ENCODE measurements at places on chromosomes 6 and 20. TPM values are rescaled to one million over a fixed set of nuclear protein-coding genes. Genes with fewer than 3 reads are reported as not detected.

GRCh38 chr20:33351696-33352095 is 49.6 kb downstream of the CDK5RAP1 start:
- H3K4me3 ChIP-seq = no peak overlapping the region
- no peak overlapping the region for H3K27ac ChIP-seq
- no peaks in the 10 kb centered on the region for H3K27me3 ChIP-seq
- DNase-seq = no peak
- peaks cover 8% of the 10 kb centered on the region for H3K36me3 ChIP-seq

DNA sequence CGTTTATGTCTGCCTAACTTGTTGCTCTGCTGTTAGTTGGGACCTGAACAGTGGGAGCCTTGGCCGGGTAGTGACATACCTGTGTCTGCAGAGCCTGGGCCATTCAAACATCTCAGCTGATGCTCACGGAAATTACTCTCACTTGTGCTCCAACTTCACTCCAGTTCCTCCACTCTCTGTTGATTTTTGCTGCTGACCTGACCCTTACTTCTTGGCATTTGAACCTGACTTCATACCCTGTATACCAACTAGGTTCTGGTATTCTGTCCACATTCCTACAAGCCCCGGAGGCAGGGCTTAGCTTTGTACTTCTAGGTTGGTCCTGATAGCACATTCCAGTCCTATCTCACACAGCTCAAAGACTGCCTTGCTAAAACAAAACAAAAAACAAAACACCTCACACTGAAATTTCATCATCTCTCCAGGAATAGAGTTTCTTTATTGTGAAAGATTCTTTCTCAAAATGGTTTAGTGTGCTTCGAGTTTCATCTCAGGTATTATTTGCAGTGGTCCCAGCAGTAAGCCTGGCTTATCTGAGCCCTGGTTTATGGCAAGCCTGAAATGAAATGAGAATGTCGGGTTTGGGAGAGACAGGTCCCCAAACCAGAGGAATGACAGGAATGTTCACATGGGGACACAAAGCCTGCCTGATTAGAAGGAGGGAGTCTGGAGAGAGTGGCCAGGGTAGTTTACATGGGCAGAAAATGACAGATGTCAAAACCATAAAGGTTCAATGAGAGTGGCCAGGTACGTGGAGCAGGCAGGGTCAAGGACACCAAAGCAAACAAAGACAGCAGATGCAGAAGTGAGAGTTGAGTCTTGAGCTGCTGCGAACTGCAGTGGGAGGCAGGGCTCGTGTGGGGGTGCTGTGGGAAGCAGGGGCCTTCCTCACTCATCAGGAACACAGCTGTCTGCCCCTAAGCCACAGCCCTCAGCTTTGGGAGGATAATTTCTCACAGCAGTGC is 174.2 kb upstream of the HDAC2 start:
- no peaks in the 10 kb centered on the region for H3K27me3 ChIP-seq
- H3K36me3 ChIP-seq = no peaks in the 10 kb centered on the region
- H3K4me3 ChIP-seq = no peak overlapping the region
- no peaks in the 10 kb centered on the region for H3K4me1 ChIP-seq

DNA sequence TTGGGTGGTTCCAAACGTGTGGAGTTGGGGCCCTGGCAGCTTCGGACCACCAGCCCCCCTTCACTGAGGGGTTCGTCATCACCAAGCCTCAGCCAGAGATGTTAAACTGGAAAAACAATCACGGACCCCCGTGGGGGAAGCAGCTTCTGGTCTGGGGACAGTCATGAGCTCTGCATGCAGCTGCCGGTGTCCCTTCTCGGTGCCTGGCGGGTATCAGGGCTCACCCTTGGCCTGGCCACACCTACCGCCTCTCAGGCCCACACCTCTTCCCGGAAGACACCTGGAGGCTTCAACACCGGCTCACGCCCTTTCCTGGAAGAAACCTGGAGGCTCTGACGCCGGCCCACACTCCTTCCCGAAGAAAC is 77.8 kb upstream of the BHLHE23 start:
- no peaks in the 10 kb centered on the region for H3K4me1 ChIP-seq
- H3K4me3 ChIP-seq = no peak overlapping the region
- no peak overlapping the region for H3K27ac ChIP-seq
- no peaks in the 10 kb centered on the region for H3K36me3 ChIP-seq
- no peaks in the 10 kb centered on the region for H3K27me3 ChIP-seq

GRCh38 chr20:18032977-18033892 is 24.5 kb downstream of the OVOL2 start:
- no peak for DNase-seq
- no peak overlapping the region for H3K27ac ChIP-seq
- H3K4me3 ChIP-seq = no peak overlapping the region
- H3K4me1 ChIP-seq = no peaks in the 10 kb centered on the region
- no peaks in the 10 kb centered on the region for H3K27me3 ChIP-seq
- H3K36me3 ChIP-seq = no peaks in the 10 kb centered on the region

DNA sequence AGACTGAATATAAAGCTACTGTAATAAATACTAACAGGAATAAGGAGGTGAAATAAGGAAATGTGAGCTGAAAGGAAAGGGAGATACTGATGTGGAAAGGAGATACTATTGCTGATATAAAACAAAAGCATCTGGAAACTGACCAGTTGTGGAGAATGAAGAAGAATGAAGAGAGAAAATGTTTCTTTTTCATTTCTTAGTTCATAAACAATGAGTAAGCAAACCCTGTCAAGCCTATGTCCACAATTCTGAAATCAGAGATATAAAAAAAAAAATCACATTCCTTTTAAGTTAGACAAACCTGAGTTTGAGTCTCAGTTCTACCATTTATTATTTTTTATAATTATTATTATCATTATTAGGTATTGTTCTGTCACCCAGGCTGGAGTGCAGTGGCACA is 121.6 kb upstream of the GJE1 start:
- H3K4me3 ChIP-seq = no peak overlapping the region
- H3K27me3 ChIP-seq = peaks cover 8% of the 10 kb centered on the region
- no peaks in the 10 kb centered on the region for H3K36me3 ChIP-seq
- DNase-seq = no peak

DNA sequence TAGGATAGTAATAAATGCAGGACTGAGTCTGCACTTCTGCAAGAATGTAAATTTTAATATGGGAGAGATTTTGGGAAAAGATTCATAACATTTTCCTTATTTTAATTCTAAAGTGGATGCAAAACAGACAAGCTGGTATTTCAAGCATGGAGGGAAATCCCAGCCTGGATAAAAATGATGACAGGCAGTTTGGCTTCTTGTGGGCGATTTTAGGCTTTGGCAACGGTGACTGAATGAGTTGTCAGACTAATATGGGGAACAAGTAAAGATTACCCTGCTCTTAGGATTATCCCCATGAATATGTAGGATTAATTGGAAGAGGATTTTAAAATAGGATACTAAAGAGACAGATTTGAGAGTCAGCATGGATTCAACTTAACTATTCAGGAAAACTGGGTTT is 21.0 kb downstream of the OGFRL1 start:
- no peaks in the 10 kb centered on the region for H3K4me1 ChIP-seq
- no peak overlapping the region for H3K4me3 ChIP-seq
- no peak overlapping the region for H3K27ac ChIP-seq
- H3K36me3 ChIP-seq = no peaks in the 10 kb centered on the region
- no peak for DNase-seq

DNA sequence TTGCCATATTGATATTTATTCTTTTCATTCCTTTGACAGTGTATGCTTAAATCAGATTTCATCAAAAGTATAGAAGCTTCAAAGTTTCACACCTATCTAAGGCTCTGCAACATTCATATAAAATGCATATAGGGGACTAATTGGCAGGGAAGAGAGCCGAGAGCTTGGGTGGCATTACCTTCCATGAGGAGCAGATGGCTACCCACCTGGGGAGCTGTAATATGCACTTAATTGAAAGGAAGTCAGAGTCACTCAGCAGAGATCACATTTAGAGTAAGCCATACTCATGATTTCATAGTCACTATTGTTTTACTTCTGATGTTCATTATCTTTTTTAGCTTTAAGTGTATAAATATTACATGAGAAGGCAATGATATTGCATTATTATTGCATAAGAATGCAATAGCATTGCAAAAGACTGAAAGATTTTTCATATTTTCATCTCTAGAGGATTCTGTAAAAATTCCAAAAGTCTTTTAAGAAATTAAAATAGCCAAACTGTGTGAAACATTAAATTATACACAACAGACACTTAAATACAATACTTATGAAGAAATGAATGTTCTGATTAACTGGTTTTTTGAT is 1305.2 kb downstream of the EPHA7 start:
- H3K27ac ChIP-seq = no peak overlapping the region
- H3K27me3 ChIP-seq = no peaks in the 10 kb centered on the region
- no peak overlapping the region for H3K4me3 ChIP-seq
- no peak for DNase-seq

DNA sequence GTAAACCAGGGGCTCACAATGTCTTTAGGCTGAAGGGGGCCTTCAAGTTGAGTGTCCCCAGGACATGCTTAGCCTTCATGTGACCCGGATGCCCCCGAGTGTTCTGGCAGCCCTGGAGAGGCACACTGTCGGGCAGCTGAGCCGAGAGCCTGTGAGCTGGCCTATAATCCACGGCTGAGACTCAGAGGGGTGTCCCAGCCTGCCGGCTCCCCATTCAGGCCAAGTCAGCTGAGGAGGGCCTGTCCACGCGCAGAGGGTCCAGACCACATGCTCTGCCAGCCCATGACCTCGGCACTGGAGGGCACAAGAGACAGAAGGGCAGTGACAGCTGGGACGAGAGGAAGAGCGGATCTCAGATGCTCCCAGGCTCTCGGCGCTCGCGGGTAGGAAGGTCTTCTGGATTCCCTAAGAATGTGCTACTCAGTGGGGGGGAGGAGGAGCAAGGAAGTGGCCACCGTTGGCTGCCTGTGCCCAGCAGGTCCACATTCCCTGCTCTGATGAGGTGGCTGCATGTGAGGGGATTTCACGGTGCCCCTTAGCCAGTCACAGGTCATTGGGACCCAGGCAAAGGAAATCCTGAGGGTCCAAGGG is 224.7 kb downstream of the NRN1 start:
- H3K36me3 ChIP-seq = no peaks in the 10 kb centered on the region
- H3K27ac ChIP-seq = no peak overlapping the region
- no peaks in the 10 kb centered on the region for H3K27me3 ChIP-seq
- H3K4me3 ChIP-seq = no peak overlapping the region
- no peak for DNase-seq
- H3K4me1 ChIP-seq = no peaks in the 10 kb centered on the region

DNA sequence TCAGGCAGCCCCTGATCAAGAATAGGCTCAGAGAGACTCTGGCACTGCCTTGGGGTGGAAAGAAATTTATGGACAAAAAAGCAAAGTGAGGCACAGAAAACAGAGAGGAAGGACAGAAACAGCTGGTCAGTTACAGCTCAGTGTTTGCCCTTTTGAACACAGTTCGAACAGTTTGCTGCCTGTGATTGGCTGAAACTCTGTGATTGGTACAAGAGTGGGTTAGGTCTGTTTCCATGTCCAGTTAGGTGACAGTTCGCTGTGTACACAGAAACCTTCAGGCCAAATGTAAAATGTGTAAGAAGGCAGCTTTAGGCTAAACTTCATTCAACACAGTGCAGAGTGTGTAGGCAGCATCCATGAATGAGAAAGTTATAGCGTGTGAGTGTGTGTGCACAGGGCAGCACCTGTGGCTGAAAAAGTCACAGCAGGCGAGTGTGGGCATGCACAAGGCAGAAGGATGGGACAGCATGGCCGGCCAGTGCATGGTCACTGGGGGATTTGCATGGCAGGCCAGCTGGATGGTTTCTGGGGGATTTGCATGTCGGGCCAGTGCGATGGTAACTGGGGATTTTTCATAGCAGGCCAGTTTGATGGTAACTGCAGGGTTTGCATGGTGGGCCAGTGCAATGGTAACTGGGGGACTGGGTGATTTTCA is 75.4 kb upstream of the FRMD1 start:
- DNase-seq = no peak
- peaks cover 2% of the 10 kb centered on the region for H3K27me3 ChIP-seq
- no peak overlapping the region for H3K4me3 ChIP-seq
- H3K27ac ChIP-seq = no peak overlapping the region

- H3K4me3 ChIP-seq = no peak overlapping the region
- H3K4me1 ChIP-seq = peaks cover 38% of the 10 kb centered on the region
- no peak overlapping the region for H3K27ac ChIP-seq
- H3K27me3 ChIP-seq = no peaks in the 10 kb centered on the region
- no peaks in the 10 kb centered on the region for H3K36me3 ChIP-seq
These were observed 126.7 kb downstream of the BCAS1 start for GRCh38 chr20:53943522-53944291.

- no peak for DNase-seq
- H3K27me3 ChIP-seq = no peaks in the 10 kb centered on the region
These were observed 615.0 kb downstream of the C6orf118 start for GRCh38 chr6:164694386-164694785.

DNA sequence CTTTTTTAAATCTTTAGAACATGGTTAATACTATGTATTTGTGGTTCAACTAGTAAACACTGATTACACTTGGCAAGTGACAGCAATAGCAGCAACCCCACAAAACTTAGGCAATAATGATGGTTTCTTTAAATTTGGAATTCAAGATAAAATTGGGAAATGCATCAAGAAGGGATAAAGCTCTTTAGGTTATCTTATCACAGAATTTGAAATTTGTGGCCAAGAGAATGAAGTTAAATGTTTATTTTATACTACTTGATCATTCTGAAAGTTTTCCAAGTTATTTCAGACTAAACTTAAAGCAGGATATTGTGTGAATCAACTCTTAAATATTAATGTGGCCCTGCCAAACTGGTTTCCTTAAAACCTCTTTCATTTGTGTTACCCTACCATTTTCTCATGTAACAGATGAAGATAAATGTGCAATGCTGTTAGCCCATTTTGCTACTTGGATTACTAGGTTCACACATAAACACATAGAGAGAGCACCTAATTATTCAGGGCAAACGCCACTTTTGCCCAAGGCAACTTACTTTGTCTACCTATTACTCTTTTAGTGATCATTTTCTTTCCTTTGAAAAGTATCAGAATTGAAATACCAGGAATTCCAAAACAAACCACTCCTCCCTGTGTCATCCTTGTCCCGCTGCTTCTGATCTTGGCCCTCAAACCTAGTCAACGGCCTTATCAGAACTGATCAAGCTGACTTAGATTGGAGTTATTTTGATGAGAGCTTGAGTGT is 186.7 kb upstream of the TENT5A start:
- no peak for DNase-seq
- no peak overlapping the region for H3K27ac ChIP-seq
- no peaks in the 10 kb centered on the region for H3K36me3 ChIP-seq
- no peak overlapping the region for H3K4me3 ChIP-seq
- H3K27me3 ChIP-seq = no peaks in the 10 kb centered on the region

NKX2-4 gene
- not detected for total RNA-seq

TP53TG5 gene
- total RNA-seq = not detected

XPO5 gene
- total RNA-seq = 143 TPM

ROS1 gene
- not detected for total RNA-seq

CYP24A1 gene
- total RNA-seq = not detected

SH3BGRL2 gene
- total RNA-seq = 0.07 TPM

OGFR gene
- total RNA-seq = 49.1 TPM

MEP1A gene
- not detected for total RNA-seq

CAGE1 gene
- 0.31 TPM for total RNA-seq

FOXC1 gene
- 0.07 TPM for total RNA-seq
